ENCODE measurements at places on chromosomes 12 and 14.

- DNase-seq: no peak
These were observed 56.4 kb downstream of the UBR7 start for GRCh38 chr14:93263416-93263815.

- no peak for DNase-seq
These were observed 158.5 kb downstream of the NELL2 start for GRCh38 chr12:44717612-44718011.

DNA sequence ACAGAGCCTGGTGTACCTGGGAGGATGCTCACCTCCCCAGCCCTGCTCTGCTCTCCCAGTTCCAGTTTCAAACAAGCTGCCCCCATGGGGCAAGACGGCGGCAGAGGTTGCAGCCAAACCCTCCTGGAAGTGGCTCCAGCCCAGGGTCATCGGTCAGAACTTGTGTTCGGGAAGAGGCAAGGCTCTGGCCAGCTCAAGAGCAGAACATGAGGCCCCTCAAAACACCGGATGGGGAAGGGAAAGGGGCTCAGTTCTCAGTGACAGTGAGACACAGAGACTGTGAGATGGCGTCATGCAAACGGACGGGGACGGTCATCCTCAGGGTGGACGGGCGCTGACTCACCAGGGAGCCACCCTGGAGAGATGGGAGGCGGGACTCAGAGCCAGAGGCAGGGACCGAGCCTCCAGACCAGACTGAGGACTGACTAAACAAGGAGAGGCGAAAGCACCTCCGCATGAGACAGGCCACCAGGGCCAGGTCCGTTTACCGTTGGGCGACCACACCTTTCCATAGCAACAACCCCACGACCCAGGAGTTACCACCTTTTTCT, 63.9 kb upstream of the GALNT9 start:
- no peak for DNase-seq

GRCh38 chr12:71746974-71747611, 7.6 kb upstream of the RAB21 start:
- DNase-seq: peak; percentile 76

- no peak for DNase-seq
These were observed 23.5 kb upstream of the C12orf50 start for GRCh38 chr12:88052686-88053085.

- peak; percentile 65 for DNase-seq
These were observed 1.4 kb upstream of the HSP90AA1 start for GRCh38 chr14:102088012-102088792.

DNA sequence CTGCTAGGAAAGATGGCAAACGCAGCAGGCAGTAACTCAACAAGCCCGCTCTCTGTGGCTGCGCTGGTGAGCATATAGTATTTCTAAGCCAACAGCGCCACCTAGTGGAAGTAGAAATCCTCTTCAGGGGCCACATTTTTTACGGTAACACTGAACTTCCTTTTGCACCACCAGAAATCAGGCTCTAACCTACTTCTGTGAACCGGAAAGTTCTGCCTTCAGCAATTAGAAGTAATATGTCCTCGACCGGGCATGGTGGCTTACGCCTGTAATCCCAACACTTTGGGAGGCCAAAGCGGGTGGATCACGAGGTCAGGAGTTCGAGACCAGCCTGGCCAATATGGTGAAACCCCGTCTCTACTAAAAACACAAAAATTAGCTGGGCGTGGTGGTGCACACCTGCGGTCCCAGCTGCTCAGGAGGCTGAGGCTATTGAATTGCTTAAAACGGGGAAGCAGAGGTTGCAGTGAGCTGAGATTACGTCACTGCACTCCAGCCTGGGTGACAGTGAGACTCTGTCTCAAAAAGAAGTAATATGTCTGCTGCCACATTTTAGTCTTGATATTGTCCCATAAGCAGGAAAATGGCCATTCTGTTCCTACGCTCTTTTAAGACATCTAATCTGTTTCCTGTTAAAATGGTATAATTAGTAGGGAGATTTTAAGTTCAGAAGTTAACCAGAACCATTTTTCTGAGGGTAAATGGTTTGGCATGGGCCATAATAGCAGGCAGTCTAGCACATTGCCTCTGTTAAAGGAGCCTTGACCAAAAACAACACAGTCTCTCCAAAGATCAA, 26.8 kb downstream of the APOBEC1 start:
- peak; percentile 87 for DNase-seq

- DNase-seq: no peak
These were observed 2.6 kb upstream of the NOS1 start for GRCh38 chr12:117363953-117364486.

DNA sequence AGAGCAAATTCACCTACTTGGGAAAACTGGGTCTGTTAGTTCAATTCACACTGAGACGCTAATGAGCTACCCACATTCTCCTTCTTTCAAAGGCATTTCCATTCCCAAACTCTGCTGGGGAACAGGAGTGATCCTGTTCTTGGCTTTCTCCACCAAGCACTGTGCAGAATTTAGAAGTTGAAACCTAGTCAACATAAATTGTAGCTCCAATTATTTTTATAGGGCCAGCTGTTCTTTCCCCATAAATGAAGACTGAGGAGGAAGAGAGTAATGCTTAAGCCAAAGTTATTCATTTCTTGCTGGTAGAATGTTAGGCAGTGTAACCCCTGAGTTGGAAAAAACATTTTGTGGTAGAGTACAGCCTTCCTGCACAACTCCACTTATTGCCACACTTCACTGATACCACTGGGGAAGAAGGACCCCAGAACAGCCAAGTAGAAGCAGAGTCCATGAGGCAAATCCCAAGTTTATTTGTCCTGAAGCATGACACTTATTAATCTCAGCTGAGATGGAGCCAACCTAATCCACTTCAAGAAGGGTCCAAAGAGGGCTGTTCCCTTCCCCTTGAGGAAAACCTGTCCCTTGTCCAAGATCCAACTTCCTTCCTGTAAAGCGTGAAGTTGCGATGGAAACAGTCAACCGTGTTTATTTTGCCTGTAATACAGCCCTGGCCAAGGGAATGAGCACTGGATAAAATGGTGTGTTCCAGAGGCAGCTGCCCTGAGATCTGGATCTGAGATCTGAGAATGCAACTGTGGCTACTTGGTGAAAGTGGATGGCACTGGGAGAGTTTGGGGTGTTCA, 151.8 kb downstream of the TBX5 start:
- no peak for DNase-seq

- no peak for DNase-seq
These were observed 16.5 kb downstream of the CLEC1A start for GRCh38 chr12:10082117-10082874.

DNA sequence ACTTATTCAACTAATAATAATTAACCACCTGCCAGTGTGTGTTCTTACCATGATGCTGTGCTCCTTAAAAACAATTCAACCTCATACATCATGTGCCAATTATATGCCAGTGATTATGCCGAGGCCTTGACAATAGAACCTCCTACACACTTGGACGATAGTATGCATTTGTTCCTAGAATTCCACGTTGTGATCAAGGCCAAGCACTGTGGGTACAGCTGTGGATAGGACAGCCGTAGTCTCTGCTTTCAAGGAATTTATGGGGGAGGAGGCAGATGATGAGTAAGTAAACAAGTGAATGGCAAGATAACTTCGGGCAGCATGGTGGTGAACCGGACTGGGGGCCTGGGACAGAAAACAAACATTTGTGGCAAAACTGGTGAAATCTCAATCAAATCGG, 18.0 kb upstream of the MYO1H start:
- DNase-seq: no peak

DNA sequence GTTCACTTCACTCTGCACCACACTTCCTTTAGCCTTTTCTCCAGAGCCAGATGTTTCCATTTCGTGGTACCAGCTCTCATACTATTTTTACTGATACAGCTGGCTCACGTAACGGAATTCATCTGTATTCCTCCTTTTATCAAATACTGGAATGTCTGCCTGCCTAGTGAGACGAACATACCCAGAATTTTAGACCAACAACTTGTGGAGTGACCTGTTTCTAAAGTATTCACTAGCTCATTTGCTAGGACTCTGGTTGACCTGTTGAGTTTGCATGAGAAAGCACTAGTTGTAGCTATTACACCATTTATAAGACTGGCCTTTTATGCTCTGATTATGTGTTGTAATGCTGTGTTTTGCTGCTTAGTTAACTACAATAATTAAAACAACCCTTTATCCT, 22.6 kb downstream of the KCNA5 start:
- DNase-seq: no peak

DNA sequence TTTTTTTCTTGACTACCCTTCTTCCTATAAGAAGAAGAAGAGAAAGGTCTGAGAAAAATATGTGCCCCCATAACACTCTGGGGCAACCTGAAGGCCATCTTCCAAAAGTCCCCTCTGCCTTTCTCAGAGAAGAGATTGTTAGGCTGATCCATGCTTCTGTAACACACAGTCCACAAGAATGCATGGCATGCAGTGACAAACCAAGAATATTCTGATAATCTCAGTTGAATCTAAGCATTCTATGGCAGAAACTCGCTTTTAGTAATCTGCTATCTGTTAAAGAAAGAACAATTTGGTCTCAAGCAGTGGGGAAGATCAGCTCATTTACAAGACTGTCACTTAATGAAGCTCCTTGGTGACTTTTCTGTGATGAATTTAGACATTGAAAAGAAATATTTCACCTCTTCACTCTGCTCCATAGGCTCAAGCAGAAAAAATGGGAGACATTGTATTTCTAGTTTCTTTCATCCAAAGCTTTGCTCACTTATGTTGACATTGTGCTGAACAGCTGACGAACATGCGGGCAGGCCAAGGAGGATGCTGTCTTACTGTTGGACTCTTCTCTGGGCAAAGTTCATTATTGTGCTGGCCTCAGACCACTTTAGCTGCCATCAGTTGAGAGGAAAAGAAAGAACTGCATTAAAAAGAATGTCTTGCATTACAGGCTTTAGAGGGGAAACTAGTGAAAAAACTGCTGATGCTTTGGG, 957.1 kb downstream of the DIO2 start:
- DNase-seq: no peak

DNA sequence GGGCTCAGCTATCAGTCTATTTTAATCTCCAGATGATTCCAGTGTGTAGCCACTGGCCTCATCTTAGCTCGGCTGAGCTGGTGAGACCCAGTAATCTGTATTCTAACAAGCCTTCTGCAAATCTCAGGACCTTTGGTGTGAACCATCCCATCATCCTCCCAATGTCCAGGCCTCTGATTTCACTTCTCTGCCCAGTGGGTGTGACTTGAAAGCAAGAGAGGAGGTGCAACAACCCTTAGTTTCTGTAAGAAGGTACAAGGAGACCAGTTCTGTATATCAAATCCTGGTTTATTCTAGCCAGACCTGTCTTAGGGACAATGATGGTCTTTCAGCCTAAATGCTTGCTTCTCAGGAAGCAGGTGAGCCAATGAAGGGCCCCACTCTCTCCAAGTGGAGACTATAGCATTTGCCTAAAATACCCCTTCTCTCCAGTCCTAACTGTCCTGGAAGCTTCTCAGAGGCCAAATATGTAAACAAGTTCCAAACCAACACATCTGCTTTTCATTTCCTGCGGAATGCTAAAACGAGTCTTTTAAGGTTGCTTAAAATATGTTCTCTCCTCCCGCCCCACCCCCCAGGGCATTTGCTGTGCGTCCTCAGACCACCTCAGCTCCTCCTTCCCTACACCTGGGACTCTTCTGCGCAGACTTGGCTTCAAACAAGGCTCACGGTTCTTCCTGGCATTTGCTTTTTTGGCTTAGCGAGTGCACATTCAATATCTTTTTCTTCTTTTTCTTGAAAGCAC, 78.4 kb upstream of the FUT8 start:
- DNase-seq: no peak

DNA sequence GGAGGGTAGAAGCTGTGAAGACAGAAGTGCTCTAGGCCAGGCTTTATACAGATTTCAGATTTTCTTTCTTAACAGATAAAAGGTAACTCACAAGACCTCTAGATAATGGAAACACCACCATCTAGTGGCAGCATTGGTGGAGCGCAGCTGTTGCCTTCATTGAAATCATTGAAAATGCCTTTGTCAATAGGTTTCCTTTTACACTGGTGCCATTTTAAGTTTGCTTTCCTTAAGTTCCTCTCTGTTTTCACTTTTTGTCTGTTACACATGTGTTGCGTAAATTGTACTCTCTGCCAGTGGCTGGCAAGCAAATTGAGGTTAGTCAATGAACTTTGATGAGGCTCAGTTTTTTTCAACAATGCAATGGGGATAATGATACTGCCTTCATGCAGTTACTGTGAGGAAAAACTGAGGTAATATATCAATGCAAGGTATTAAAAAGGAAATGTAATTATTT, 31.1 kb downstream of the ALDH1L2 start:
- peak; percentile 84 for DNase-seq

- DNase-seq: no peak
These were observed 163.0 kb upstream of the EEA1 start for GRCh38 chr12:93091886-93092648.

- DNase-seq: no peak
These were observed 162.8 kb downstream of the MON2 start for GRCh38 chr12:62629413-62629812.

DNA sequence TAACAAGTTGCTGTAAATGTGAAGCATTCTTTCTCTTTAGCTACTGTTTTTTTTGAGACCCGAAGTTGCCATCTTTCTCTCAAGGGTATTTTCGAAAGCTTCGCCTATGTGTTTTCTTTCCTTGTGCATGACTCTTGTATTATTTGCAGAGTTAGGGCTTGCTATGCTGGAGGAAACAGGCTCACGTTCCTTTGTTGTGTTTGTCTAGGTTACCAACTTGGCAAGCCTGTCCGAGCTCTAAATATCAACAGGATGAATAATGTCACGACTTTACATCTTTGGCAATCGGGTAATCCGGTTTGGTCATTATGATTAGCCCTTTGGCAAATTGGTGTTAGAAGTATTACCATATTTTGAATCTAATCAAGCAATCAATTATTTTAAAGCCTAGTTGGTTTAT, 15.9 kb upstream of the ATP6V0A2 start:
- no peak for DNase-seq

- DNase-seq: no peak
These were observed 2.9 kb upstream of the MYH7 start for GRCh38 chr14:23438101-23438971.

- no peak for DNase-seq
These were observed 368.3 kb downstream of the ADGRD1 start for GRCh38 chr12:131321988-131322387.

- no peak for DNase-seq
These were observed 92.3 kb upstream of the EVL start for GRCh38 chr14:99972748-99973466.

- peak; percentile 59 for DNase-seq
These were observed 35.7 kb upstream of the ATP2A2 start for GRCh38 chr12:110245369-110245772.

DNA sequence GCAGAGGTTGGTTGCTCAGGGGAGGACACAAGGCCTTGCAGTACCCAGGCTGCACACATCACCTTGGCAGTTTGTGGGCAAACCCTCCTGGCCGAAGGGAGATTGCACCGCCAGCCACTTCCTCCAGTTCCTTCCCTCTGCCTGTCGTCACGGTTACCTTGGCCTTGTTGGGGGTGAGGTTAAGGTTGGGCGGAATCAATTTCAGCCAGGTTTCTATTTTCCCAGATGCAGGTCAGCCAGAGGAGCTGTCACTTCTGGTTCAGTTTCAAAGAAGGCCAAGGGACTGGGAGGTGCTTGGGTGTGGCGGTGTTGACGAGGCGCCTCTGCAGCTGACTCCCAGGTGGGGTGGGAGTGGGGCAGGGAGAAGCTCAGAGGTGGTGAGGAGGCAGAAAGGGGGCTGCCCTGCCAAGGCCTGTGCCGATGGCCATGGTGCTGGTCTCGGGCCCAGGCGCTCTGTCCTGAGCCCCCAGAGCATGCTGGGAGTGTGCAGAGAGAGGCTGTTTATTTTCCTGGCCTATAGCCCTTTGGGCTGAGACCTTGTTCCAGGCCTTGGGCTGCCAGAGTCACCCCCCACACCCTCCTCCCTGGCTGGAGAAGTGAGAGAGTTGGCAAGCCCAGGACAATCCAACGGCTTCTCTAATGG, 31.4 kb downstream of the JDP2 start:
- DNase-seq: no peak
